ENCODE measurements at places on chromosomes 12 and 14.

GRCh38 chr14:32683679-32684078 lies 255.0 kb upstream of the NPAS3 start:
- DNase-seq = no peak

GRCh38 chr12:49565406-49566265 lies 2.3 kb downstream of the MCRS1 start:
- no peak for DNase-seq

GRCh38 chr12:47214771-47215170 lies 135.0 kb upstream of the AMIGO2 start:
- no peak for DNase-seq

- no peak for DNase-seq
These were observed 62.4 kb downstream of the TMX1 start for GRCh38 chr14:51302295-51303030.

GRCh38 chr12:62705846-62706245 lies 229.1 kb downstream of the PPM1H start:
- DNase-seq = no peak

GRCh38 chr12:31331242-31331641 lies 5.3 kb upstream of the SINHCAF start:
- no peak for DNase-seq

DNA sequence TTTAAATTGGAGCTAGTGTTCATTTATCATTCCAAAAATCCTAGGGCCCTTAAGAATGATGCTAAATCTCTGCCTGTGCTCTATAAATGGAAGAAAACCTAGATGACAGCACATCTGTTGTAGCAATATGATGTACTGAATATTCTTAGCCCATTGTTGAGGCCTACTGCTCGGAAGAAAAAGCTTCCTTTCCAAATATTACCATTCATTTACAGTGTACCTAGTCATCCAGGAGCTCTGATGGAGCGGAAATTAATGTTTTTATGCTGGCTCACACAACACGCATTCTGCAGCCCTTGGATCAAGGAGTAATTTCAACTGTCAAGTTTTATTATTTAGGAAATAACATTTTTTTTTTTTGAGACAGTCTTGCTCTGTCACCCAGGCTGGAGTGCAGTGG lies 77.4 kb downstream of the EML1 start:
- no peak for DNase-seq
